ENCODE measurements at places on chromosomes 16 and 17.

- DNase-seq = no peak
These were observed 17.8 kb downstream of the XYLT1 start for GRCh38 chr16:17452922-17453321.

DNA sequence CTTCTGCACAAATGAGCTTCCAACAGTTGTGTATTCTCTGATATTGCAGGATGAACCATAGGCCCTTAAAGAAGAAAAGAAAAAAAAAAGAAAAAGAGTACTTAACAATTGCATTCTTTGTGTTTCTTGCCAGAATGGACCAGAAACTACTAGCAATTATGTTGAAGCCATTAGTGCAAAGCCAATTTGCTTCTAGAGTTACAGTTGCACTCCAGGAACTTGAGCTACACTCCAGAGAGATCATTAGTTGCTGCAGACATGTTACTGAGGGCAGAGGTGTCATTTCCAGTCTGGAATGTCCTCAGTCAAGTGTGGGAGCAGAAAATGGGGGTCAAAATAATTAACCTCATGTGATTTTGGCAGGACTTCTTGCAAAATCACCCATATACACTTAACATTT is 85.6 kb upstream of the CCL2 start:
- no peak for DNase-seq

GRCh38 chr17:13256545-13256944 is 238.7 kb upstream of the ELAC2 start:
- DNase-seq = no peak

DNA sequence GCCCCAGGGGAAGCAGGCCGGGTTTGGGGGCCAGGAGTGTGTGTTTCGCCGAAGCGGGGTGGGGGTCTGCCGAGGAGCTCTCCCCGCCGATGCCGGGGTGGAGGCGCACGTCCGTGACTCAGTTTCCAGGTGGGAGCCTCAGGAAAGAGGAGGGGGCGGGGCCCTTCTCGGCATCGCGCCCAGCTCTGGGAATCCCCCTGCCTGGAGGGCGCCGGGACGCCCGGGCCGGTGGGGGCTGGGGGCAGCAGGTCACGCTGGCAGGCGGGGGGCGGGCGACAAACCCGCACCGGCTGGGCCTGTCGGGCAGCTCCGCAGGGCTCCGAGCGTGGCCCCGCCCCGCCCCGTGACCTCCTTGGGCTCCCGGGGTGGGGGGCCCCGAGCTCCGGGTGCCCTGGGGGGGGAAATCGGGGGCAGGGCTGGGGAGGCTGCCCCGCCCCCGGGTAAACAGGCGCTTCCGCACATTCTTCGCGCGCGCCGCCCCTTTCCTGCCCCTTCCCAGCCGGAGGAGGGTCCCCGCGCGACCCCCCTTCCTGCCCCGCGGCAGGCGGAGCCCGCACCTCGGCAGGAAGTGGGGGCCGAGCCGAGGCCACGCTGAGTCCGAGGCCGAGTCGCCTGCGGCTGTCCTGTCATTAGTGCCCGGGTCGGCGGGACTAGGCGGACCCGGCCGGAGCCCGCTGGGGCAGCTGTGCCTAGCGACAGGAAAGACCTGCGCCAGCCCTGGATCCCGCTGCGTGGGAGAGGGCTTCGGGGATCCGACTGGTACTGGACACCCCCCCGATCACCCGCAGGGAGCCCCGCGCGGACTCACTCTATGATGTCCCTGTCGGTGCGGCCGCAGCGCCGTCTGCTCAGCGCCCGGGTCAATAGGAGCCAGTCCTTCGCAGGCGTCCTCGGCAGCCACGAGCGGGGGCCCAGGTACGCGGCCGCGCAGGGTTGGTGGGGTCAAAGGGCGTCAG is 9.3 kb downstream of the RIPOR1 start:
- DNase-seq = peak; percentile 41

- no peak for DNase-seq
These were observed 4.8 kb downstream of the CACNG1 start for GRCh38 chr17:67049025-67049739.

DNA sequence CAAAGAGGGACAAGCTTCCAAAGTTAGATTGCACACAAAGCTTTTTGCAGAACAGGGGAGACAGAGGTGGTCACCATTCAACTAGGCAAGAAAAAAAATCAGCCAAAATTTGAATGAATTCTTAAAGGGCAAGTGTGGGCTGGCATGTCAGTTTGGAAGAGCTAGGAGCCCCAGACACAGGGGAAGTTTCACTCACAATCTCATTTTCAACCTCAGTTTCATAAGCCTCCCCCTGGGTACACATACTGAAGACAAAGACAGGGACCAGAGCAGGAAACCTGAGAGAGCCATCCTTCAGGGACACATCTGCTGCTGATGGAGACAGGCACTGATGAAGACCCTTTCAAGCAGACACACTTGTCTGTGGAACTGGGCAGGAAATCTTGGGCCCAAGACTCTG is 106.3 kb upstream of the PSMD7 start:
- no peak for DNase-seq

DNA sequence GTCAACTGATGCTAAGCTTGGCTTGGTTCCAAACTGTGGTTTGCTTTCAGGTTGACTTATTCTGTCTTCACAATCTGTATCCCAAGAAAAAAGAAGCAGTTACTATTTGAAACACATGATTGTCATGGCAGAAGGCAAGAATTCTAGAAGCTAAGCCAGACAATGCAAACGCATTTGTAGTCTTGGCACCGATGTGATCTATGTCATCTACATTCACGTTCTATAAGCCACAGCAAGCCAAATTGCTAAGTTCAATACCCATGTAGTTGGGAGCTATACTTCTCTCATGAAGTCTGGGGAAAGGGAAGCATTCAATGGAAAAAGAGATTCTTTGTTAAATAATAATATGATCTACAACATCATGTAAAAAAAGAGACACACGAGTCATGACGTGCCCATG is 18.3 kb upstream of the KIF2B start:
- no peak for DNase-seq

DNA sequence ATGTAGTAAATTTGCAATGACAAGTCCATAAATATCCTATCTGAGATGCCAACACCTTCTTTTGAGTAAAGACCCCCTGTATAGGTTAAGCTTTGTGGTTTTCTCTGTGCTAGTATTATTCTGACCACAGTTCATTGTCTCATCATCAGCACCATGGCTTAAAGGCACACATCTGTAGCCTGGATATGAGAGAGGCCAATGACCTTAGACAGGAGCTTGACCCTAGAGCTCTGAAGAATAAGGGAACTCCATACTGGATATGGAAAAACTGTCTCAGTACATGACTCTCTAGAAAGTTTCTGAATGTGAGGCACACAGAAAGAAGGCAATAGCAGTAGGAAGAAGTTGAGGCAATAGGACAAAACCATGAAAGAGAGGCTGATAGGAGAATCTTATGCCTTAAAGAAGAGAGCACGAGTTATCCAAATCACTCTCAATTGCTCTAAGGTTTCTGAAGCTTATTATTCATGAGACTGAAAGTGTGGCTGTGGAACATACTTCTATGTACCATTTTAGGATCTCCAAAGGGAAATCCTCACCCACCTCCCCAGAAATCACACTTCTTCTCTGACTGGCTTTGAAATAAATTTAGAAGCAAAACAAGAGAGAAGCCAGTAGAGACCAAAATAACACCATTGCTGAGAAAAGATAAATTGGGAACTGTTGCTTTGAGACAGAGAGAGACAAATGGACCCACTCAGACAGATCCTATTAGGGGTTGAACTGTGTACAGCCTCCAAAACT is 150.2 kb downstream of the ABCA8 start:
- no peak for DNase-seq

GRCh38 chr16:5377280-5377898 is 279.8 kb upstream of the EEF2KMT start:
- DNase-seq = no peak

GRCh38 chr17:77213778-77214132 is 73.0 kb downstream of the SEC14L1 start:
- DNase-seq = no peak

DNA sequence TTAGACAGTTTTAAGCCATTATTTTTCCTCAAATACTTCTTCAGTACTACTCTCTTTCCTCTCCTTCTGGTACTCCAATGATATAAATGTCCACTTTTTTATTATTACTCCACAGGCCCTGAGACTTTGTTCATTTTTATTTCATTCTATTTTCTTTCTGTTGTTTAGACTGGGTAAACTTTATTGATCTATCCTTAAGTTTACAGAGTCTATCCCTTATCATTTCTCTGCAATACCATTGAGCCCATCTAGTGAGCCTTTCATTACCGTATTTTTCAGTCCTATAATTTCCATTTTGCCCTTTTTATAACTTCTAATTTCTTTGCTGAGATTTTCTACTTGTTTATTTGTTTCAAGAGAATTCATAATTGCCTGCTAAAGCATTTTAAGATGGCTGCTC is 193.7 kb downstream of the TOX3 start:
- no peak for DNase-seq

DNA sequence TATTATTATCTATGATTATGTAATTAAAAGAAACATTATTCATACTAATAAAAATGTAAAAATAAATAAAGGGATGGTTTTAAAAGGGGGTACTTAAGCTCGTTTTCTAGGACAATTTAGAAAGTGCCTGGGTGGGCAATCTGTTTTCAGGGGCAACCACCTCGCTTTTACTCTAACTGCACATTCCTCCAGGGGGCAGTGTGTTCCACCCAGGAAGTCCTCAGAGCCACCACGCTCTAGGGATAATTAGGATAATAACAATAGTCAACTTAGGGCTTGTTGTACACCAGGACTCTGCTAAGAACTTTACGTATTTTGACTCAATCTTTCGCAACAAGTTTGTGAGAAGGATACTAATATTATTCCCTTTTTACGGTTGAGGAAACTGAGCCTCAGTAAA is 396.7 kb upstream of the MAF start:
- DNase-seq = no peak

- no peak for DNase-seq
These were observed 12.6 kb upstream of the KIFC3 start for GRCh38 chr16:57814896-57815295.

DNA sequence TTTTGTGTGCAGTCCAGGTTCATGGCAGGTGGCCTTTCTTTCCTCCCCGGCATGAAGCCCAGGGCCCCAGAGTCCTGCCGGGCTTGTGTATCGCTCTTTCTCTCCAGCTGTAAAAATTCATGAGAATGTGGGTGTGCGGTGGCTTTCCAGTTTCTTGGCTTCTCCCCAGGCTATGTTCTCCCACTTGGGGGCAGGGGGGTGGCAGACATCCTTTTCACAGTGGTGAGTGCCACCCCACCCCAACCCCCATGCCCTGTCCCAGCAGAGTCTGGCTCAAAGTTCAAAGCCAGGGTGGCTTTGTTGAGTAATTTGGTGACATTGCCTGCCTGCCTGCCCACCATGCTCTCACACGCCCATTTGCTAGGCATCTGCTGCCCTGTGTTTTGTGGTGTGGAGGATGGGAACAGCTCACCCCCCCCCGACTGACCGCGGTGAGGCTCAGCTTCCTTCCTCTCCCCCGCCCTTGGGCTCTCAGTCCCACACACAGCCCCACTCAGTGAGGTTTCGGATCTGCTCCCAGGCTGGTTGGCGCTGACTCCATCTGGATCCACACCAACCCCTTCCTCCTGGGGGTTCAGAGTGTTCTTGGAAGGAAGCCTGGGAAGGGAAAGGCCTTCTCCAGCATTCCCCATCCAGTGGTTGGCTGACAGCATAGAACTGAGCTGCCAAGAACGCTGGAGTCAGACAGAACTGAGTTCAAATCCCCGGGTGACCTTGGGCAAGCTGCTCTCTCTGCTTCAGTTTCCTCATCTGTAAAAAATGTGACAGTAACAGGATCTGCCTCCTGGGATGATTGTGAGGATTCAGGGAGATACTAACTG is 36.0 kb downstream of the CHD9 start:
- peak; percentile 81 for DNase-seq

GRCh38 chr17:28384281-28385036 is 13.0 kb downstream of the SARM1 start:
- no peak for DNase-seq

DNA sequence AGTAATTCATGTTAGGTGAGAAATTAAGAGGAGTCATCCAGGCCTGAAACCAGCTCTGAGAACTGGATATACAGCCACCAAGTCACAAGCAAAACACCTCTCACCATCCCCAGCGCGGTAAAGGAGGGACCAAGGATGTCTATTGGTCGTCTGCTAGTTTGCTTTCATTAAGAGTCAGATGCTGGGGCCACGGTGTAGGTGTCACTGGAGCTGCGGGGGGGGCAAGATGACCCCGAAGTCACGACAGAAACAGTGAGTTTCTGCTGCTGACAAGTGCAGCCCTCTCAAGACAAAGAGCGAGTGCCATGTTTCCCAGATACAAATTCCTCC is 790 bp downstream of the NCBP3 start:
- DNase-seq = no peak

- no peak for DNase-seq
These were observed 46.6 kb downstream of the STH start for GRCh38 chr17:46045639-46046038.

DNA sequence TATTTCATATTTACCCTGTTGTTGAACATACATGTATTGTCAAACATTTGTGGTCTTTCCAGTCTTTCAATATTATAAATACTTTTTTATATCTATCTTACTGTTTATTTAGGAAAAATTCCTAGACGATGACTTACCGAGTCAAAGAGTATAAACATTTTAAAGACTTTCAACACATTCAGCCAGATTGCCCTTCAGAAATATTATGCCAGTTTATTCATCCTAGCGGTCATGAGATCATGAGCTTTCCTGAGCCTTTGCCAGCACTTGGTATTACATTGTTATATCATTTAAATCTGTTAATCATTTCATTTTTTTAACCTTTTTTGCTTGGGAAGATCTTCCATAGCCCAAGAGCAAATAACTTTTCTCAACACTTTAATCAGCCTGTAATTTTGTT is 197.4 kb downstream of the SPECC1 start:
- DNase-seq = no peak
